Stimulated activated CD4-positive, alpha-beta T cell treated with anti-CD3 and anti-CD28 coated beads, Interleukin-12 subunit alpha, Interleukin-12 subunit beta, amount 100 ng/mL, for 24 hours (primary cell): ENCODE measurements at places on chromosomes 2 and 18.

DNA sequence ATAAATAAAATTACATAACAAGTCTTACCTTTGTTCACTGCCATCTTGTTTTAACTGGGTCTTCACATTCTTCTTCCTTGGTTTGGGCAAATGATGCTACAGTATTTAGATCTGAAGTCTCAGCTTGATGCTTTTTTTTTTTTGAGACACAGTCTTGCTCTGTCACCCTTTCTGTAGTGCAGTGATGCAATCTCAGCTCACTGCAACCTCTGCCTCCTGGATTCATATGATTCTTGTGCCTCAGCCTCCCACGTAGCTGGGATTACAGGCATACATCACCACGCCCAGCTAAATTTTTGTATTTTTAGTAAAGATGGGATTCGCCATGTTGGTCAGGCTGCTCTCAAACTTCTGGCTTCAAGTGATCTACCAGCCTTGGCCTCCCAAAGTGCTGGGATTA, 53.2 kb upstream of the MAT2A start:
- no peak for DNase-seq

- DNase-seq: no peak
These were observed 160.4 kb downstream of the HDAC4 start for GRCh38 chr2:239240414-239240881.

- DNase-seq: no peak
These were observed 943 bp downstream of the INPP5D start for GRCh38 chr2:233060980-233061590.

DNA sequence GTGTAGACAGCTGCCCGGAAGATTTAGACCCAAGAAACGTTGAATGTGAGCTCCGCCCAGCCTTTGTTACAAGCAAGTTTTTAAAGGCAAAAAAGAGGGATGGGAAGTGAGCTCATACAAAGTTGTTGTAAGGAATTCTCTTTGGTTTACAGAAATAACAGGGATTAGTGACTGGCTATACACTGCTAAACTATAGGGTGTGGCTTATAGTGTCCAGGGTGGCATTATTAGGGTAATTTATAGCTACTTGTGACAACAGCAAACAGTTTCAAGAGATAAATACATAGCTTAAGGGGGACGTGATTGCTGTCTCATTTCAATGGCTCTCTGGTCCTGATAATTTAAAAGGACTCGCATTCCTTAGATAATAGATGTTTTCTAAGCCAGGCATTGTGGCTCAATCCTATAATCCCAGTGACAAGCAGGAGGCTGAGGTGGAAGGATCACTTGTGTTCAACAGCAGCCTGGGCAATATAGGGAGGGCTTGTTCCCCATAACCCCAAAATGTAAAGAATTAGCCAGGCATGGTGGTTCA, 66.5 kb upstream of the TGIF1 start:
- no peak for DNase-seq

DNA sequence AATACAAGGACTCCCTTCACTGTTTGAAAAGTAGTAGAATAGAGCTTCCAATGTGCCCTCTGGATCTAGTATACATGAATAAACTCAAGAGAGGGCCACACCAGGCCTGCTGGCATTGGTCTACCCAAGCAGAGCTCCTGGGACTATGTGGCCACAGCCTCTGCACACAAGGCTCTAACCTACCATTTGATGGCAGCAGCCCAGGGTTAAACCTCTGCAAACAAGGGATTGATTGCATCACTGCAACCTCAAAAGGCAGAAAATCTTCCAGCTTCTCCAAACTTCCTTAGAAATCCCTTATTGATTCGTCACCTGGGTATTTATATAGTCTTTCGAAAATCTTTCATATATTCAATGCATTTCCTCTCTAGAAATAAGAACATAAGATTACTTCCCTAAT, 147.6 kb upstream of the SETBP1 start:
- DNase-seq: no peak

GRCh38 chr2:120468136-120468535, 122.2 kb downstream of the INHBB start:
- DNase-seq: no peak

GRCh38 chr2:25257032-25257552, 84.6 kb downstream of the DNMT3A start:
- no peak for DNase-seq

DNA sequence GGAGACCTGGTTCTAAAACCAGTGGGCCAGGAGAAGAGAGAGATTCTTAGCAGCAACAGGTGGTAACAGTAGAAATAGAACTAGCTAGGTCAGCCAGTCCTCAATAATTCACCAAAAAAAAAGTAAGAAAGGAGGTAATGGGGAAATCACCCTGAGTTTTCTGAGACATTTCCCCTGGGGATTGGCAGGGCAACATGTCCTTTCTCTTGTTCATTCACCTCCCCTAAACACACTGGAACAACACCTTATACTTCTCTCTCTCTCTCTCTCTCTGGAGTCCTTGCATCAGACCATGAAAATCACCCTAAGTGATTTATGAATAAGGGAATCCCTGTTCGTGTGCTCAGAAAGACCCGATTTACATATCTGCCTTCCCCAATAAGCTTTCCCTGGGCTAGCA, 64.8 kb downstream of the COX7A2L start:
- no peak for DNase-seq

GRCh38 chr2:26164231-26164630, 8.7 kb upstream of the GAREM2 start:
- DNase-seq: no peak

DNA sequence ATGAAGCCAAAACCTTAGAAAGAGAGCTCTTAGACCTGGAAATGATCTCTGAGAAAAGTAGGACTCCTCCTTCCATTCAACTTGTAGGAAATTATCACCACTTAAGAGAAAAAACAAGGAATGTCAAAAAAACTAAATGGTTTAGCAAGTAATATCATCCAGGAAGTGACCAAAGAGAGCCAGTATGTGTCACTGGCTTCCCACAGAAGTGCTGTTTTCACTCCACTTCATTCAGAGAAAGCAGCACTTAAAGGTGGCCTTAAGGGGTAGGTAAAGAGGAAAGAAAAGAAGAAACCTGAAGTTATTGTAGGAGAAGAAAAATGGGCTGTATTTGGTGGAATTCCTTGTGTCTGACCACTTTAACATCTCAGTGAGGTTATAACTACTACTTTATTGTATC, 414.4 kb upstream of the ETAA1 start:
- no peak for DNase-seq

DNA sequence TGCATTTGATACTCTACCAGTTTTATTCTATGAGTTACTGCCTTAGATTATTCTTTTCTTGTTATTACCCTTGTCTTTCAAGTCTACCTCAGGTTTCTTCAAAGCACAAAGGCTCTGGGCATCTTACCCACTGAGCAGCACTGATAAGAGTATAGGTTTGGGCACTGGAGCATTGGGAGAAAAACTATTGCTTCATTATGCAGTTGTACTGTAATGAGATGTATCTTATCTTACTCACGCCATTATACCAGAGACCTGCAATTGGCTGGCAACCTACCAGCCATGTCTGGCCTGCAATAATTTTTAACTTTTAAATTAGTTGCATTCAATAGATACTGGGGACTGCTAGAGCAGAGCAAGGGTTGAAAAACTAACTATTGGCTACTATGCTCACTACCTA, 18.9 kb upstream of the SRBD1 start:
- DNase-seq: no peak

DNA sequence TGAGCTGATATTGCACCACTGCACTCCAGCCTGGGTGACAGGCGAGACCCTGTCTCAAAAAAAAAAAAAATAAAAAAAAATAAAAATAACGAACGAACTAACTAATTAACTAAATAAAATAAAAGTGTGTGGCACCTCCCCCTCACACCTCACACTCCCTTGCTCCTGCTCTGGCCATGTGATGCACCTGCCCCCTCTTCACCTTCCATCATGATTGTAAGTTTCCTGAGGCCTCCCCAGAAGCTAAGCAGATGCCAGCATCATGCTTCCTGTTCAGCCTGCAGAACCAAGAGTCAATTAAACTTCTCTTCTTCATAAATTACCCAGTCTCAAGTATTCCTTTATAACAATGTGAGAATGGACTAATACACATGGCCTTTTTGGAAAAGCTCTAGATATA, 232.1 kb downstream of the TGIF1 start:
- no peak for DNase-seq

DNA sequence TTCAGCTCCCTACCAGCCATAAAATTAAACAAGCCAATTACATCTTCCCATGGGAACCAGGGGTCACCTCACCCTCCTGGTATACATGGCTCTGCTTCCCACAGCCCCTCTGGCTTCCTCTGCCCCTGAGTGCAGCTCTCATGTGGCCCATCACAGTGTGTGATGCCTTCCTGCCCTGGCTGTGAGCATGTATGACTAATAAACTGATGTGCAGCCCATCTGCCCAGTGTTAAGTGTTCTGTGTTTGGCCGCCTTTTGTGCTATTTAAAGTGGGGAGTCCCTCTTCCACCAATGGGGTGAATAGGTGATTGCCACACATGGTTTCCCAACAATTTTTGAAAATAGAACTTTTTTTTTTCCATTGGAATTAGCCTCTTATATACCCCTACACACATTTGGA, 87.7 kb upstream of the PIEZO2 start:
- DNase-seq: no peak

- DNase-seq: no peak
These were observed 15.3 kb downstream of the VIT start for GRCh38 chr2:36711741-36712314.

DNA sequence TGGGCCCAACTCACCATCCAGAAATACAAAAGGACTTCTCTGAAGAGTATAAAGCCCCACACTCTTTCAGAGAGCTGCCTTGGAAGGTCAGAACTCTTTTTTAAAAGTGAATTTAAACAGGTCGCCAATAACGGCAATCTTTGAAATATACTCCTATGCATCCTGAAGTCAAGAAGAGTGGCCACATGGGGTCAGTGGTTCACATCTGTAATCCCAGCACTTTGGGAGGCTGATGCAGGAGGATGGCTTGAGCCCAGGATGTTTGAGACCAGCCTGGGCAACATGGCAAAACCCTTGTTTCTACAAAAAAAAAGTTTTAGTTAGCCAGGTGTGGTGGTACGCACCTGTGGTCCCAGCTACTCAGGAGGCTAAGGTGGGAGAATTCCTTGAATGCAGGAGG, 68.1 kb upstream of the FZD7 start:
- DNase-seq: no peak

DNA sequence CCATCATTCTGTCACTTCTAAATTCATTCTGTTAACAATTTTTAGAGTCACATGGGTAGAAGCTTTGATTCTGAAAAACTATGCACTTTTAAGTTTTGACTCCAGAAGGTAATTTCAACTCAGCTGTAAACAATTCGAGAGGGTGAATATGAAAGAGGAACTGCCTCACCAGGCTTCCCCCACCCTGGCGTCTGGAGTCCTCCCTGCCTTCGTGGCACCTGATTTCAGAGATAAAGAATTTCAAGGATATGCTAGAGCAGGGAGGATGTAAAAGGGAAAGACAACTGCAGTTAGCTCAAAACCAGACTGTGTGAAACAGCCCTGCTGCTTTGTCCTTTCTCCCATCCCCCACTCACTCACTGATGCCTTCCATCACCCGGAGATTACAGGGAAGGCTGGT, 40.7 kb downstream of the ONECUT2 start:
- no peak for DNase-seq

GRCh38 chr2:98454500-98455235, 10.0 kb downstream of the INPP4A start:
- no peak for DNase-seq

GRCh38 chr2:41907141-41907540, 140.7 kb upstream of the PKDCC start:
- DNase-seq: no peak

DNA sequence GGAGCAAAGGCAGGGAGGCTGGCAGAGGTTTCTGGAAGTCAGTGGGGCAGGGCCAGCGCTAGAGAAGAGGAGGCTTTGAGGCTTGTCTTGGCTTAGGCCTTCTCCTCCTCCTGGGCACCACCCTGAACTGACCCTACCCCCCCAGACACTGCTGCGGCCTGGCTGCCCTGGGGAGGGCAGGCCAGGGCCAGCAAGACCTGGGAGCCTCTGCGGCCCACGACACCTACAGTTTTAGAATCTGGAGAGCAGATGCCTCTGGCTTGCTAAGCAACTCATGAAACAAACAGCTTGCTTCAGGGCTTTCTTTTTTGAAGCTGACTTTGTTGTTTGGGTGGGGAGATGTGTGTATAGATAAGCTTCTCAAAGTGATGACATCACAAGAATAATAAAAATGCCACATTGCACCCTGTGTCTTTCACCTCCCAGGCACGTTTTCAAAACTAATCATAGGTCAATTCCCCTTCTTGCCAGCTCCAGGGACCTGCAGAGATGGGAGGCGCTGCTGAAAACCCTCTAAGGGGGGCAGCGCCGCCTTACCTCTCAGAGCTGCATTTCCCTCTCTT, 46.2 kb upstream of the SMAD7 start:
- no peak for DNase-seq

DNA sequence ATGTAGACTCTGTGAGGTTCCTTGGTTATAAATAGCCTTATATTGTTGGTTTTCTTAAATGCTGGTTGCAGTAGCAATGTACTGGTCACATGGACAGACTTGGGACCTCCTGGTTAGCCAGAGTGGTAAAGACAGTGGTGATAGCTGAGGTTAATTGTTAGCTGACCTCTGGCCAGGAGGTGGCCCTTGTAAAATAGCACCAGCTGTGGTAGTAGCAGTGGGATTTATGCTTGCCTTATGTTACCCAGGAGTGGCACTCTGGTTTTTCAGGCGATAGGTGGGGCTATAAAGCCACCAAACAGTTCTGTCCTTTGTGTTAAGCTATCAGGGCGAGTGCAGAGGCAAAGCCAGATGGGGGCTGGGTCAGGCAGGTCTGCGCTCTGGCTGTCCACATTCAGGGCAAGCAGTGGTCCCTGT, 94.8 kb upstream of the SRD5A2 start:
- no peak for DNase-seq

DNA sequence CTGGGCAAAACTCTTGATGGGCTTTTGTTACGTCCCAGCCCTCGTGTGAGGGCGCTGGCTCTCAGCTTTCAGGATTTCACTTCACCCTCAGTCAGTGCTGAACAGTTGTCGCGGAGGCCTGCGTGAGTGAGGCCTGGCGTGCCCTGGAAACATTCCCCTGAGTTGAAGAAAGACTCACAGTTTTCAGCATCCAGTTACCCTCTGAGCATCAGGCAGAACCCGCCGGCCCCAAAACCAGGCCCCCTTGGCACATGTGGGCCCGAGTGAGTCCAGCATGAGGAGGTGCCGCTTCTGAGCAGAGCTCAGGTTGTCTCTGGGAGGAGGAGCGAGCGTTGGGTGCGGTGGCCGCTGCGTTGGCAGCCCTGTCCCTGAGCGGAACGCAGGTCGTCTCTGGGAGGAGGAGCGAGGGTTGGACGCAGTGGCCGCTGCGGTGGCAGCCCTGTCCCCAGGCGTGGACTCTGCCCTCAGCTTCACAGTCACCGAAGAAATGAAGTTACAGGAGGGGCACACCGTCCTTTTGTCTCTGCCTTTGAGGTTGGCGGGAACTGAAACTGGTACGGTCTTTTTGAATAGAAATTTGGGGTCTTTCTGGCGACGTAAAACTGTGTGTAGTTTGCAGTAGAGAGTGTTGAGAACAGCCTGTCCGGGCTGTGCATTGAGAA, at the start of gene NEU4:
TSS of gene NEU4 (plus strand) at position 473 of the 662 bp plus-strand sequence. CDS start 5,292 bp downstream, outside the sequence.
- DNase-seq: no peak

GRCh38 chr2:210839034-210839433, 282.6 kb downstream of the CPS1 start:
- no peak for DNase-seq
